ENCODE measurements at places on chromosomes 4 and X.

DNA sequence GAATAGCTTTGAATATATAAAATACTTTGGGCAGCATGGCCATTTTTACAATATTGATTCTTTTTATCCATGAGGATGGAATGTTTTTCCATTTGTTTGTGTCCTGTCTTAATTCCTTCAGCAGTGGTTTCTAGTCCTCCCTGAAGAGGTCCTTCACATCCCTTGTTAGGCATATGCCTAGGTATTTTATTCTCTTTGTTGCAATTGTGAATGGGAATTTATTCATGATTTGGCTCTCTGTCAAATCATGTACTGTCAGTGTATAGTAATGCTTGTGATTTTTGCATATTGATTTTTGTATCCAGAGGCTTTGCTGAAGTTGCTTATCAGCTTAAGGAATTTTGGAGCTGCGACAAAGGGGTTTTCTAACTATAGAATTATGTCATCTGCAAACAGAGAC, 18.5 kb downstream of the UGT2B15 start:
- no peak for DNase-seq

- DNase-seq = no peak
These were observed 23.7 kb upstream of the CASK start for GRCh38 chrX:41946989-41947612.

GRCh38 chr4:66178906-66179305, 508.6 kb upstream of the EPHA5 start:
- no peak for DNase-seq

DNA sequence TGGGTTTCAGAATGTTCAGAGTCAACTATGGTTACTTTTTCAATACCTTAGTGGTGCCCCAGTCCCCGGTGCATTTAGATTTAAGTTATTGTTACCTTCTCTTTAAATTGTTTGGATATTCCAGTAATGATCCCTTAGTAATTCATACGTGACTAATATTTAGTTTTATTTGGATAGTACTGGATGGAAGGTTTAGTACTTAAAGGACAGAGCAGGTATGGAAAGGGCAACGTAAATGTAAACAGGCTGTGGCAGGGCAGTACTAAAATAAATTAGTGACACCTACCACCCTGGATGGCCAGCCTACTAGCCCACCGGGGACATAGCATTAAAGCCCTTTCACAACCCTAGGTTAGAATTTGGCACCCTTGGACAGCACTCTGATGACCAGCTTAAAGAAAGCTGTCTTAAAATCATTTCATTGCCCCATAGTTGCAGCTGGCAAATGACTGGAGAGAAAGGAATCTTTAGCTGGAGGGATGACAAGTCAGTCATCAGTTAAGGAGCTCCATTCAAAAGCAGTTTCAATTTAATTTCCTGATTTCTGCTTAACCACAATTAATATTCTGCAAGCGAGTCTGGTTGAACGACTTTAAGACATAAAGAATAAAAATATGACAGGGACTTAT, 16.4 kb downstream of the PLP1 start:
- DNase-seq = no peak

- no peak for DNase-seq
These were observed 126.9 kb upstream of the FAM9B start for GRCh38 chrX:9160698-9161329.

DNA sequence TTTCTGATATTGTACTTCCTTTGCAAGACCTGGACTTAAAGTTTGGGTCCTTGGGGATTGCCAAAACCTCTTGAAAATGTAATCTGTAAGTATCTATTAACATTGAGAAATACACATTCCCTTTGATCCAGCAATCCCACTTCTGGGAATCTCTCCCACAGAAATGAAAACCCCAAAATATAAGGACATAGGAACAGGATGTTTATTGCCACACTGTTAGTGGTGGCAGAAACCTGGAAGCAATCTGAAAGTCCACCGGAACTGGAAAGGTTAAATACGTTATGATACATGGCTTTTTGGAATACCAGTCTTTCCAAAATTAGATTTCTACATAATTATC, 71.2 kb upstream of the STX18 start:
- no peak for DNase-seq

- DNase-seq = no peak
These were observed 114.4 kb downstream of the ANTXR2 start for GRCh38 chr4:79958466-79959264.

- DNase-seq = no peak
These were observed 31.4 kb downstream of the ANXA5 start for GRCh38 chr4:121665371-121665770.

DNA sequence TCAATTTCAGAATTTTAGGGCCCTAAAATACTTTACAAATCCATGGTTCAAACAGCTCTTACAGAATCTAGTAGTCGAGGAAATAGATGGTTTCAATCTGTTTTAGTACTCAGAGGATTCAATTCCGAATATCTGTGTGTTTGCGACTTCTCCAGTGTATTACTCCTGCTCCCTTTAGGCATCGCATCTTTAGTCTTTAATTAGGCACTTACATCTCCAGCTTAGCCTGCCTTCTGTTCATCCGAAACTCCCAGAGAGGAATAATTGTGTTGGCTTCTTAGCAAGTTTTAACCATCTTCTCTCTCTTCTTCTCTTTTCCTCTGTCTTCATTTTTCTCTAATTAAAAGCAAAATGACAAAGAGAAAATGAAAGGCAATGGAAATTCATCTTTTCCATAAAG, 1901.3 kb upstream of the TENM3 start:
- DNase-seq = no peak

- DNase-seq = peak; percentile 18
These were observed 98.1 kb downstream of the MMRN1 start for GRCh38 chr4:89992744-89993143.

DNA sequence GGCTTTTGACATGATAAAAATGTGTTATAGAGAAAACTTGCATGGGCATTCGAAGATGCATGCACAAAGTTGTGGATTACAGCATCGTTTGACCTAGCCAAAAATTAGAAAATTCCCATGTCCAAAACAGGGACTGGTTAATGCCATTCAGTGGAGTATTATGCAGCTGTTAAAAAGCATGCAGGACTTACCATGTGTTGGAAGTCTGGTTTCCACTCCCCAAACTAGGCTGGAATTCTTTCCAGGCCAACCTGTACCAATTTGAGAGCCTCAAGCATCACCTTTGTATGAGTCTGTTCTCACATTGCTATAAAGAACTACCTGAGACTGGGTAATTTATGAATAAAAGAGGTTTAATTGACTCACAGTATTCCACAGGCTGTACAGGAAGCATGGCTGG, 45.9 kb upstream of the MTM1 start:
- DNase-seq = no peak

DNA sequence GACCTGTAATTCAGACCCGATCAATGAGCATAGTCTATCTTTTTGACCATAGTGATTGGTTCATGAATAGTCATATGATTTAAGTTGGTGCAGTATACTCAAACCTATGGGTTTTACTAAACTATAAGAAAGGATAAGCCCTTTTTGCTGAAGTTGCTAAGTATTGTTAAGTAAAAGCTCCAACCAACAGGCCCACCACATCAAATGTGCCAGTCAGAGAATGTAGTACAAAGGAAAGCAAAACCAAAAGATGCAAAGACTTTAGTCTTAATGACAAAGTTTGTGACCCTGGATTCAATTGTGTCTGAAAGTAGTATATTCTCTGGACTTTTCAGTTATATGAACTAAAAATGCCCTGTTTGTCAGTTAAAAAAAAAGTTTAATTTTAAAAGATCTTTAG, 208.1 kb upstream of the TET2 start:
- no peak for DNase-seq

- DNase-seq = no peak
These were observed 32.4 kb downstream of the EGF start for GRCh38 chr4:109945056-109945455.

DNA sequence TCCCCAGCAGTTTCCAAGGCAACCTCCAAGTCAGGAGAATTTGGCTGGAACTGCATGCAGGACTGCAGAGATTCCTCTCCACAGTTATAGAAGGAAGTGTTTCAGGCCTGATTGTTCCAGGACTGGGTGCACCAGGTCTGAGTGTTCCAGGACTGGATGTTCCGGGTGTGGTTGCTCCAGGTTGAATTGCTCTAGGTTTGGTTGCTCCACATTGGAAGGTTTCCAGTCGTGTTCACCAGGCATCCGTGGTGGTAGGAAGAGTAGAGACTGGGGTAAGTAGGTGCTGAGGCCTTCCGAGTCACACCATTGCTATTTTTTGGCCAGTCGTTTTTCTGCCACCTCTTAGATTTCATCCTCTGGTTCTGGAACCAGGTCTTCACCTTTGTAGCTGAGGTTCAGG, 105.4 kb downstream of the MSN start:
- DNase-seq = no peak

DNA sequence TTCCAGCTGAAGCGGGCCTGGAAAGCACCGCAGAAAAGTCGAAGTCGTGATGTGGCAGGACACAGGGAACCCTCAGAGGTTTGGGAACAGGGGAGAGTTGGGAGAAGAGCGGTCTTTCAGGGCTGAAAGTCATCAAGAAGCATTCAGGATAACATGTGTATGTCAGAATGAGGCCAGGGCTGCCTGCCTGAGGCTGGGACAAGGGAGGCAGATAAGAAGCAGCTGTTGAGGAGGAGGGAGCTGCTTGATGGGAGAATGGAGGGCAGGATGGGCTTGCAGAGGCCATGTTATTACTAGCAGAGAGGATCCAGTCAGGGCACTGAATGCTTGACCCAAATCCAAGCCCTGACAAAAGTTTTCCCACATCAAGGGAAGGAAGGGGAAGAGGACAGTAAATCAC, 132.0 kb downstream of the ATG4A start:
- DNase-seq = peak; percentile 4

DNA sequence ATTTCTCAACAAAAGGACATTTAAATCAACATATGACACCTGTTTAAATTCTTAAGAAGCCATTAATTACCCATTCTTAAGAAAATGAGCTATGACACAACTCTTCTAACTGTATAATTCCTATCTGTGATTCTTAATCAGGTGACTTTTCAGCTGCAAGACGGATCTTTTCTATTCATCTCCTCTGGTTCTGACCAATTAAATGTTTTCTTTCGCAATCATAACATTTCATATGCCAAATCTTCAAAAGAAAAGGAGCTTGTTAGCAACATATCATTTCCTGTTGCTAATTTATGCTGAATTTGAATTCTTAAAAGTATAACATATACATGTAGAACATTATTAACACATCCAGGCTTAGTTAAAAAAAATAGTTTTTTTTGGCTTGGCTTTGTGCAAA, 62.5 kb downstream of the SEL1L3 start:
- no peak for DNase-seq

DNA sequence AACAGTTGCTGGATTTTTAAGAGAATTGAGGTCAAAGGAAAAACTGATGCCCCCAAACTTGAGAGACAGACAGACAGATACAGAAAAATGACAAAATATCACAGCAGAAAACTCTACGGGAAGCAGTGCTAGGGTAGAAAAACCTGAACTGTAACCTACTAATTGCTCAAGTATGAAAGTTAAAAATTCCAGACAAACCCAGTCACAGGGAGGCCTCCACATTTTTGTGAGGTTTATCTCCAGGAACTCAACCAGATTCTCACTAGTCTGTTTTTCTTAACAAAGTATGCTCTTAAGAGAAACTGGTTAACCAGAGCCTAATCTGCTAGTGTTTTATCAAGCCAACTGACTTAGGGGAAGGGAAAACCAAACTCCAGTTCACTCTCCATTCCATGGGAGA, 19.9 kb upstream of the PPP3CA start:
- no peak for DNase-seq

GRCh38 chr4:123562994-123563750, 166.6 kb downstream of the SPRY1 start:
- no peak for DNase-seq

- no peak for DNase-seq
These were observed 3.8 kb upstream of the SLC25A6 start for GRCh38 chrX:1395646-1396216.

Measured in right kidney (tissue), 9 donors.